ENCODE measurements at places on chromosomes 4 and X.

- peak; percentile 18 for DNase-seq
These were observed 47.0 kb upstream of the MID1IP1 start for GRCh38 chrX:38754102-38754790.

DNA sequence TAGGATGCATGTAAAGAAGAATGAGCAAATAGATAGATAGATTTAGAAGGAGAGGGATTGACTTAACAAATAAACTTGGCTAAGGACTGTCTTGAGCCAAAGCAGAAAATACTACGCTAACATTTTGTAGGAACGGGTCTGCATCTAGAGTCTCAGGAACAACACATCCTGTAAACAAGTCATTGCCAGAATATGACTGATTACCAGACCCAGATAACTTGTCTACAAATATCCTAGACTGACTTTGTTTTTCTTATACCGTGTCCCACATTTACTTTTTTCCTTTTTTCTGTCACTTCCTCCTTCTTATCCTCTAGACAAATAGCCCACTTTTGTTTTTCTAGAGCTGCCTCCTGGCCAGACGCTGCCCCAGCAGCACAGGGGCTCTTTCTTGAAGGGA, 393.6 kb downstream of the PDGFC start:
- no peak for DNase-seq

- DNase-seq = no peak
These were observed 63.7 kb downstream of the MSX1 start for GRCh38 chr4:4923201-4923600.

GRCh38 chr4:127959794-127960193, 5.2 kb downstream of the MFSD8 start:
- no peak for DNase-seq

DNA sequence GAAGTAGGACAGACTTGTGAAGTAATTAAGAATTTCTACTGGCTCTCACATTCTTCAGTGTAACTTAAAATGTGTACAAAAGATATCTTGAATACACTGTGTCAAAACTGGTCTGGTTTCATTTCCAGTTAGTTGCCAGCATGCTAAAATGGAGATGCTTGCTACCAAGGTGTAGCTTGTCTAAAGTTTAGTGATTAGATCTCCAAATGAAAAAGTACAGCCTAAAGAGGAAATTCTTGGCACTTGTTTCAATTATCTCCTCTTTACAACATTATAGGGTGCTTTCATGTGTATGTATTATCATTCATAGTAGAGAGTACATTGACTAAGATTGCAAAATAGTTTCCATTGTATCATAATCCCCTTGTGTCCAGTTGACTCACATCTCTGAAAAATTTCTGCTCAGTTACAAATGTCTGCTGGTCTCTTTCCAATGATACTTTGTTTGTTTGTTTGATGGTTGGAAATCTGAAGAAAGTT, 97.3 kb upstream of the SPRY1 start:
- peak; percentile 85 for DNase-seq

GRCh38 chrX:23756165-23756564, 13.1 kb upstream of the ACOT9 start:
- peak; percentile 41 for DNase-seq

DNA sequence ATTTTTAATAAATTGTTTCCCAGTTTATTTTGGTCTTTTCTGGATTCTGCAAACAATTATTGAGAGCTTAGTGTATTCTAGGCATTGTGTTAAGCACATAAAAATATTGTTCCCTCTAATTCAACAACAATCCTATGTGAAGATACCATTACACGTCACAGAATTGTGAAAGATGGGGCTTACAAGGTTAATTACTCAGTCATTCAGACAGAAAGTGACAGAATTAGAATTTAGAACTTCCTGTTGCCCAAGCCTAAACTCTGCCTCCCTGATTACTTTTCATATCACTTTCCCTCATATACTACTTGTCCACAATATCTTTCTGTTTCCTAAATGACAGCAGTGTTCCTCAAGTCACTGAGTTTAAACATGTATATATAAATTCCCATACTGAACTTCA, 186.7 kb upstream of the VEGFC start:
- no peak for DNase-seq

DNA sequence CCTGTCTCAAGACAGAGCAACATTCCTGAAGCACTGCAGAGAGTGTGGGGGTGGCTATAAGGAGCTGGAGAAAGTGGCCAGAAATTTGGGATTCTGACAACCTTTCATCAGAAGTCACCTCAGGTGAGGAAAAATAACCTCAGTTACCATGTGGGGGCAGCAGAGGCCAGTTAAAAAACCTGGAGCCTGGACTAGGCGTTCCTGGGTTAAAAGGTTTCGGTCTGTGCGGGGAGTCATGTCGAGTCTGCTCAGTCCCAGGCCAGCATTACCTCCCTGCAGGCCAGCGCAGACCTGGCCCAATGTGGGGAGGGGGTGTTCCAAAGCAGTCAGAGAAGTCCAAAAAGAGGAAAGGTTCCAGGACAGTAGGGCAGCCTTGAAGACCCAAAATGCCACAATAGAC, 10.9 kb upstream of the NALF2 start:
- no peak for DNase-seq

All from muscle of back (tissue), 13 donors.